ENCODE measurements at places on chromosomes 5 and 9.

DNA sequence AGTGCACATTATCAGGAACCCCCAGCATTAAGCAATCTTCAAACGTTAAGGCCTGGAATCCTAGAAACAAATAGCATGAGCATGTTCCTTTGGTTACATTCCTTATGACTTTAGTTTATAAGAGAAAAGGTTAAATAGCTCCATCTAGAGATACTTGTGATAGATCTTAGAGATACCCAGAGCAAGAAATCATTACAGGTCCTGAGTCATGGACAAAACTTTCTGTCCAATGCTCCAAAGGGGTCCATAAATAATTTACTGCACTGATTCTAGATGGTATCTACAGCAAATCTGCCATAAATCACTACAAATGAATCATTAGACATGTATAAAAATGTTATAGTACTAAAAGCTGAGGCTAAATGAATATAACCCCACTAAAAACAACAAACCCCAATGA, 139.6 kb downstream of the HTR1A start:
- DNase-seq, result no peak

DNA sequence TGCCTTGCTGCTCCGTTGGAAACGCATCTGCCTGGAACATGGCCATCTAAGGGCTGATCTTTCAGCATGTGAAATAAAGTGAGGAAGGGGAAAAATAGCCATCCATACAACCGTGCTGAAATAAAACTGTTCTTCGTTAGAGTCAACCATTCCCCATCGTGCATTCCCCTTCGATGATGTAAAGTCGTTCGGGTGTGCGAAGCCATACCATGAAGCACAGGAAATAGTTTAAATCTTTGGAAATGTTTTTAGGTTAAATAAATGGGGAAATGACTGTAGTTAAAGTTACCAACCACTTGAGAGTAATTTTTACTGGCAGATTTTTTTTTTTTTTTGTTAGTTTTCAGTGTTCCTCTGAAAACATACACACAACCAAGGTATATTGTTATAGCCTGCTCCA, 302.5 kb downstream of the SH3GL2 start:
- DNase-seq, result no peak

- DNase-seq, result no peak
Observed at GRCh38 chr5:9615331-9615730, 14.8 kb downstream of the TAS2R1 start.

DNA sequence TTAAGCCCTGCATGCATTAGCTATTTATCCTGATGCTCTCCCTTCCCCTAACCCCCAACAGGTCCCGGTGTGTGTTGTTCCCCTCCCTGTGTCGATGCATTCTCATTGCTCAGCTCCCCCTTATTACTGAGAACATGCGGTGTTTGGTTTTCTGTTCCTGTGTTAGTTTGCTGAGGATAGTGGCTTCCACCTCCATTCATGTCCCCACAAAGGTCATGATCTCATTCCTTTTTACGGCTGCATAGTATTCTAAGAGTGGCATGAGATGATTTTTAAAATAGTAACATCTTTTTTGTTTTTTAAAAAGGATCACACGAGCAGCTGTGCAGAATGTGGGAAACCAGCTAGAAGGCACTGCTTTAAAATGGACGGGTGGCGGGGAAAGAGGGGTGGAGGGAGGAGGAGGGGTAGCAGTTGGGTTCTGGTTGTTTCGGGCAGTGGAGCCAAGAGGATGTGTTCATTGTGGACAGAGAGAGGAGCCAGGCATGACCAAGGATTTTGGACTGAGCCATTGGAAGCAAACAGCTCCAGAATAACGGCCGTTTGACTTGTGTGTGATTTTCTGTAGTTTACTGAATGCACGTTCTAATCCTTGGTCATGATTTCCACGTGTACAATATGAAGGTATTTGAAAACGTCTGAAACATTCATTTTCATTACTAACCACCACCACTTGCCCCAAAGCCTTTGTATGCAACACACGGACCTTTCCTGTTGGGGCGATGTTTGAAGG, 1.7 kb upstream of the TENT4A start:
- DNase-seq, result no peak

DNA sequence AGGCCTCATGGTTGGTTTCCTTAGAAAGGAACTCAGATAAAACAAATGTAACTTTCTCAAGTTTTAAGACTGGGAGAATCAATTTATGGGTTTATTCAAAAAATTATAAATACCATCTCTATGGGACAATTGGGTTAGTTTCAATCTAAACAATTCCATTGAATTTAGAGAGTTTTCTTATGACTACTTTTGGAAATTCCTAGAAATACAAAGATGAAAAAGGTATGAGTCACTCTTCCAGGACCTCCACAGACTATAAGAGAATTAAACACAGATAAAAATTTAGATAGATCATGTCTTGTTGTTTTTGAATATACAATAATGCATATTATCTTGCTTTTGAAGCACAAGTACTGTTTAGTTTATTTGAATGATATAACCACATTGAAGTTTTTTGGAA, 188.7 kb downstream of the CHSY3 start:
- DNase-seq, result no peak

DNA sequence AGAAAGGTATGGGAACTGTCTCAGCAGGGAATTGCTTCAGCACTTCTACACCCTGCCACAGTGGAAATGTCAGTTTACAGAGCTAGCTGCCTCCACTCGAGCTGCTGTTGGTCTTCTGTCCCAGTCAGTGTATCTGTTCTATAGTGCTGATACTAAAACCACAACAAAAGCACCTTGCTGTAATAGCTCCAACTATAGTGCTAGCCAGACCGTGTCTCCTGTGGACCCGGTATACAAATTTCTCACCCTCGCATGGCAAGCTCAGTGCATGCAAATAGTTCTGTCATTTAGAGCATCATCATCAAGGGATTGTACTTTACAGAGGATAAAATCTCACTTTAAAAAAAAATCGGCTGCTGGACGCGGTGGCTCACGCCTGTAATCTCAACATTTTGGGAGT, 51.5 kb upstream of the IQGAP2 start:
- DNase-seq, result no peak

- DNase-seq, result no peak
Observed at GRCh38 chr5:114450437-114450836, 88.6 kb downstream of the KCNN2 start.

DNA sequence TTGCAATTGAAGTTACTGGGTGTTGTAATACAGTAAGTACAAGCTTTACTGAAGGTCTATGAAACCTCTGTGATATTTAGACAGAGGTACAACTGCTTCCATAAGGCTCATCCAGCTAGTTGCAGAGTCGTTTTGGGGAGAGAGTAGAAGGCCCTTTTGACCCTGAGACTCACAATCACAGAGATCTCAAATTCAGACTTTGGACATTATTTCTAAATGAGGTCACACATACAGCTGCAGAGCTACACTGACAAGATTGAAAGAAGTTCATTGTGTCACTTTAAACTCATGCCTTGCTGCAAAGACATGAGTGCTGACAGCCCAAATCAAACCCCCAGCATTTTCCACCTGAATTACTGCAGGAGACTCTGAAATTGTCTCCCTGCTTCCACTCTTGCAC, 205.9 kb upstream of the TMEM161B start:
- no peak for DNase-seq

- no peak for DNase-seq
Observed at GRCh38 chr5:42811591-42812446, at the start of gene SELENOP. TSS of gene SELENOP (minus strand) at chr5:42811892. CDS start at chr5:42808353, 3,539 bp downstream.

- no peak for DNase-seq
Observed at GRCh38 chr5:141742866-141743851, 61.1 kb upstream of the ARAP3 start.

GRCh38 chr9:101510459-101510858, 23.2 kb upstream of the RNF20 start:
- no peak for DNase-seq

- no peak for DNase-seq
Observed at GRCh38 chr5:14720236-14720923, 55.9 kb downstream of the OTULIN start.

GRCh38 chr5:108459769-108460168, 77.9 kb upstream of the FBXL17 start:
- DNase-seq, result no peak

GRCh38 chr5:178662541-178662860, 35.7 kb upstream of the CLK4 start:
- no peak for DNase-seq

- no peak for DNase-seq
Observed at GRCh38 chr5:169545762-169546161, 37.8 kb upstream of the SPDL1 start.

DNA sequence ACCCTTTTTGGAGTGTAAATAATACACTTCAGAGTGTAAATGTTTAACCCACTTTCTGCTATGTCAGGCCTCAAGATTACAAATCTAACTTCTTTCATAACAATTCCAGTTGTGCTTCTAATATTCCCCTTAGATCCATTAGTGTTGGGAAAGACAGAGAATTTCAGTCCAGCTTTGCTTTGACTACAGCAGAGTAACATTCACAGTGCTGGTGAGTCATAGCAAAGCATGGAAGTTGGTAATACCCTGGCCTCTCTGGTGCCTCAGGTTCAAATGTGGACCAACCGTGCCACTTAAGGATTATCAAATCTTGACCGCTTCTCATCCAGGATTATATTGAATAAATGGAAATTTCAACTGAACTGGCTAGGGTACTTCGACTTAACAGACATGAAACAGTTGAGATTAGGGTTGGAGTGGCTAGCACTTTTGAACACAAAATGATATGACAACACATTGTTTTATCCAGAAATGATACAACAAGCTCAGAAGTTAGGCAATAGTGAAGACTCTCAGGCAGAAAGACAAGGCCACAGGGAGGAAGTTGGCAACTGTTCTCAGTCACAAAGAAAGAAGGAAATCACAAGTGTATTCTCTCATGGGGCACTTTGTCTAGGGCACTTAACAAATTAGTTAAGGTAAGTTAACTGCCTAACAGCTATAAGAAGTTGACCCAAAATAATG, 24.4 kb upstream of the RASA1 start:
- DNase-seq, result no peak

- no peak for DNase-seq
Observed at GRCh38 chr5:145739843-145740242, 95.3 kb downstream of the PRELID2 start.

GRCh38 chr9:35227284-35227683, 65.5 kb downstream of the UNC13B start:
- DNase-seq, result no peak

- DNase-seq, result no peak
Observed at GRCh38 chr5:125699860-125700259, 723.3 kb upstream of the GRAMD2B start.

- DNase-seq, result no peak
Observed at GRCh38 chr5:126027149-126027548, 396.1 kb upstream of the GRAMD2B start.

DNA sequence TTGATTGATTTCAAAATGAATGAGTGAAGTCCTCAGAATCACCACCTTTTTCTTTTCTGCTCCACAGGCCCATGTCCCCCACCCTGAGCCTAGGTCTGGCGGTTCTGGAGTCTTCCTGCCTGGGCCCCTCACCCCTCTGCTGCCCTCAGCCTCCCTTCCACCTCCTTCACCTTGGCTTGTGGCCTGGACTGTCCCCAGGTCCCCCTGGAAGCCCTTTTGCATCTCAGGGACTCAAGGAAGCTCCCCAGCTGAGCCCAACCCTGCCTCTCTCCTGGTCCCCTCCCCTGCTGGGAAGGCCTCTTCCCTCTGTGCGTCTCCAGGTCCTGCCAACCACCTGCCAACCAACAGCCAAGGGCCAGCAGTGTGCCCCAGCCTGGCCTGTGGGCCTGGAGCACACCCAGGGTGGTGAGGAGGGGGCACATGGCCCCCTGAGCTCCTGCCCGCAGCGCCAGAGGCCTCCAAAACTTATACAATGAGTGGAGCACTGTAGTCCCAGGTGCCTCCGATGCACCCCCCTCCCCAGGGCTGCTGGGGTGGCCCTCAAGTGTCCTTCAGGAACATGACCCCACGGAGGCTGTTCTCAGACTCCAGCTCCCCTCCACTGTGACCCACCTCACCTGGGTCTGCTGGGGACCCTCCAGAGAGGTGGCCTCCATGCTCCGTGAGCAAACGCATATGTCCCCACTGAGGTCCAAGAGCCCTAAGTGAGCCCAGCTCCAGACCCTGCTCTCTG, 20.3 kb downstream of the GLT6D1 start:
- no peak for DNase-seq

DNA sequence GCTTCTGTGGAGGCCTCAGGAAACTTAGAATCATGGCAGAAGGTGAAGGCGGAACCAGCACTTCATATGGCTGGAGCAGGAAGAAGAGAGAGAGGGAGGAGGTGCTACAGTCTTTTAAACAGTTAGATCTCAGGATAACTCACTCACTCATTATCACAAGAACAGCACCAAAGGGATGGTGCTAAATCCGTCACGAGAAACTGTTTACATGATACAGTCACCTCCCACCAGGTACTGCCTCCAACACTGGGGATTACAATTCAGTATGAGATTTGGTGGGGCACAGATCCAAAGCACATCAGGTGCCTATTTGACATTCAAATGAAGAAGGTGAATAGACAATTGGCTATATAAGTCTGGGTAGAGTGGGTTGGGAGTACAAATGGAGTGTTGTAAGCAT, 35.2 kb downstream of the FKTN start:
- DNase-seq, result no peak

- no peak for DNase-seq
Observed at GRCh38 chr5:103283120-103283519, 24.6 kb downstream of the MACIR start.

- no peak for DNase-seq
Observed at GRCh38 chr5:172819569-172819968, 14.5 kb upstream of the ERGIC1 start.

DNA sequence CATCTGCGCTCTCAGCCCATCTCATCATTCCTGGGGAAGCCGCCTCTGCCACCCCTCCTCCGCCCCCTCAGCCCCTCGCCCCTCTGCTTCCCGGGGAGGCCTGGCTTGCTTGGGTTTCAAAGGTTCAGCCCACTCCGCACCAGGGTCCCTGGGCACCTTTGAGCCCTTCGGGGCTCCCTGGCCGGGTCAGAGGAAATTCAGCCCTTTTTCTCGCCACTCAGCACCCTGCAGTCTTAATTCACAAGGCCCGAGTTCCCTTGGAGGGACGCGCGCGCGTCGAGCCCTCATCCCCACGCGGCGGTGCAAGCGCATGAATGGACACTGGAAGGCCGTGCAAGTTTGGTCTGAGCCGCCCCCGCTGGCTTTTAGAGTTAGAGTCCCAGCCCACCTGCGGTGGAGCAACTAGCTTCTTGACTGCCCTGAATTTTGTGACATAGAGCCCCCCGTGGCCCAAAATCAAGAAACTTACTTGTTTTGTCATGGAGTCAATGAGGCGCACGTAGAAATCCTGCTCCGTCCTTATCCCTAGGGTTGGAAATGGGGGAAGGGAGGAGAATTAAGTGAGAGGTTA, 4.5 kb downstream of the EBF1 start:
- DNase-seq, result no peak

GRCh38 chr9:72228282-72228681, 79.0 kb downstream of the GDA start:
- no peak for DNase-seq

Measured in NK-92 treated with Interleukin-12 subunit alpha and Interleukin-12 subunit beta, amount 100 ng/mL, for 24 hours (cell line).